CD4-positive, alpha-beta T cell treated with Interleukin-6 at 100 ng/mL for 8 hours (primary cell): ENCODE measurements at places on chromosomes 16 and 17.
A peak's percentile ranks its signal among the peaks of the same experiment; 100 is the strongest.

DNA sequence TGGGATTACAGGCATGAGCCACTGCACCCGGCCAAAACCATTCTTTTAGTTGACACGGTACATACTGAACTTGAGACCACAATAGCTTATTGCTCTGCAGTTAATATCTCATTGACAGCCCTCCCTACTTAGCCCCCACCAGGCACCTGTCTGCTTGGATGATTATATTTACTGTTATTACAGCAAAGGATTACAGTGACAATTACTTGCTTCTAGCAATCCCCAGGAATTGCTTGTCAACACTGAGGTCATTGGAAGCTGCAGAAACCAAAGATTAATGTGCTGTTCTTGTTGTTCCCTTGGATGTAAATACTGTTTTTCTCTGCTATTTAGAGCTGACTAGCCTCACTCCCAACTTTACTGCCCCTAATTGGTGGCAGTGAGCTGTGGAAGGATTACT is 211.2 kb downstream of the LGALS9B start:
- DNase-seq: no peak

DNA sequence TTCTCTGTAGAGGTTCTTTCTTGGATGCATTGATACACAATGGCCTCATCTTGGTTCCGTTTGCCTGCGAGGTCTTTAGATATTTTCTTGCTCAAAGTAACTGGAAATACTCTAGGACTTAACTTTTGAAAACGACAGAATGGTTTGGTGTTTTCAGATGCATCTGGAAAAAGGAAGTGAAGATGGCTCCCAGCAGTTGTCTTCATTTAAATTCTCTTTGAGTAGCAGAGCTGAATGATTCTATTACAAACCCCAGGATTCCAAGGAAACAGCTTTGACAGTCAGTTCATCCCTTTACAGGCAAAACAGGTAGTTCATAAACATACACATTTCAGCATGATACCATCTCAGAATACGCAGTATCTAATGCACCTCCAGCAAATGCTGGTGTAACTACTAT is 54.8 kb downstream of the PSMD12 start:
- no peak for DNase-seq

- DNase-seq: no peak
Observed at GRCh38 chr16:85354686-85355514, 242.6 kb upstream of the CIBAR2 start.

GRCh38 chr17:74631468-74632450 is 8.2 kb upstream of the CD300E start:
- DNase-seq: no peak

DNA sequence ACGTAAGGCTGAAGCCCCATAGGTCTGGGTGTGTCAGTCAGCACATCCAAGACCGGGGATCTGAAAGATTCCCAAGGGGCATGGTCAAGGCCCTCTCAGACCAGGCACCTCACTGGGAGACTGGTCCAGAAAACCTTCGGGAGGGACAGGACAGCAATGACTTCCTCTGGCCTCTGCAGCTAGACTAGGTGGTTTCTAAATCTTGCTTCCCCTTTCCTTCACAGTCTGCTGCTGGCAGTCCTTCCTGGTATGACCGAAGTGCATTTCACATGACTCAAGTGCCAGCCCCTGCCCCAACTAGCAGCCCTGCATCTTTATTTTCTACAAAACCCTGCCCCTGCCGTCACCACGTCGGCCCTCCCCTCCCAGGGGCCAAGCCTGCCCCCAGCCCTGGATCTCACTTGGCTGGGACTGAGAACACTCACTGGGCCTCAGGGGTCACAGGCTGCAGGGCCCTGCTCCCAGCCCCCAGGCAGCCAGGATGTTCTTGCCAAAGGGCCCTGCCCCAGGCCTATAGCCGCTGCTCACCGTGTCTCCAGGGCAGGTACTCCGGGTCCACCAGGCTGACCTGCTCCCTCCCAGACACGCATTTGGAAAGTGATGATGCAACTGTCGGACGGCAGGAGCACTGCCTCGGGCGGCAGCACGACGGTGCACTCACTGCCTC is 18.3 kb downstream of the POLR3K start:
- no peak for DNase-seq

DNA sequence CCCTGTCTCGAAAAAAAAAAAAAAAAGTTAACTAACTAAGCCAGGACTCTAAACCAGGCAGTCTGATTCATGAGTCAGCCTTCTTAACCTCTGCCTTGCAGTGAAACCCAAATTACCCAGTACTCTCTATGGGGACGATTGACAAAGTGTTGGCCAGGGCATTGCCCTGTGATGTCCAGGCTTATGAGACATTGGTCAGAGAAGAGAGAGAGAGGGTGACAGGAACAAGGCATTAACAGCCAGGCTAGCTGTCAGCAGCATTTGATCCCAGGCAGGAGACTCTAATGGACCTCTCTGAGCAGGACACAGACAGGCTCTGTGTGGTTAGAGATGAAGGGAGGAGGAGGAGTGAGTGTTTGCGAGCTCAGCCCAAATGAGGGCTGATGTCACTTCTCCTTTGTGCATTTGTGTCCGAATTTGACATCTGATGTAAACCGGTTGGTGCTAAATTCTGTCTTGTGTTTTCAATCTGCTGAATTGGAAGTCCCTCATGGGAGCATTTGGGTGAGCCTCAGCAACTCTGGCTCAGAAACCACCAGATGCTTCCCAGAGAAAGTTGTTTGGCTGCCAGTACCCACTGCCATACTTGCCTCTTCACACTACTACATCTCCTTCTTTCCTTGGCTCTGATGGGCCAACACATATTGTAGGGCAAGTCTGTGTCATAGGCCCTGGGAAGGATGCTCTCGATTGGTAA is 4.3 kb upstream of the MYL4 start:
- DNase-seq: peak; percentile 53

DNA sequence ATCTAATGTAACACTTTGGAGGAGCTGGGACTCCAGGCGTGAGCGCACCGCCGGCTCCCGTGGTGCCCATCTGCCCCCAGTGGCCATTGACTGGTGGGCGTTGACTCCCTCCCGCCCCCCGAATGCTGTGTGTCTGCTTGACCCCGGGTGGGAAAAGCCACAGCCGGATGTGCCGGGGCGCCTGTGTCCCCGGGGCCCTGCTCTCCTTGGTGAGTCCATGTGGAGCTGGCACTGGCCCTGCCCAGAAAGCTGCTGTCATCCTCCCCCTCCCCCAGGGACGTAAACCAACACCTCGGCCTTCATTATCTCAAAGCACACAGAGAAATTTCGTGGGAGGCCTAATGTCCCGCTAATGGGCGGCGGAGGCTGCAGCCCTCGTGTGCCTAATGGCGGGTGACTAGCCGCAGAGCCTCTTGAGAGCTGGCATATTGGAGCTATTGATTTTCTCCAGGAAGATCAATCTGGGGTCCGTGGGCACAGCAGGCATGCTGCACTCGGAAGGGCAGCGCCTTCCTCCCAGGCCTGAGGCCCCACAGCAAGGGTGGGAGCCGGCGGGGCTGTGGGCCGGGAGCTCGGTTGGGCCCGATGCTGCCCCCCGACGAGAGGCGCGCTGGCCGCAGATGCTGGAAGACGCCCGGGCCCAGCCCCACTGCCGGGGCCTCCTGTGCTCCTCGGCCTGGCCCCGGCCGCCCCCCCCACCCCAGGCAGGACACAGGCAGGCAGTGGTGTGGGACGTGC is 4.0 kb upstream of the PERCC1 start:
- DNase-seq: no peak

GRCh38 chr17:15431766-15432165 is 35.7 kb downstream of the CDRT4 start:
- DNase-seq: no peak

GRCh38 chr16:60166111-60166510 is 1432.0 kb upstream of the GOT2 start:
- no peak for DNase-seq
